Smooth muscle cell of the coronary artery (primary cell): ENCODE measurements at places on chromosomes 4 and X. TPM values are rescaled to one million over a fixed set of nuclear protein-coding genes. Genes with fewer than 3 reads are reported as not detected.

SATL1 gene
- total RNA-seq = not detected in 2 replicates

CXCL10 gene
- total RNA-seq = not detected in 2 replicates

CORIN gene
- total RNA-seq = 0.08 and 0.12 TPM in 2 replicates

NDST3 gene
- total RNA-seq = not detected in 2 replicates

ARAP2 gene
- 0.23 and 1.3 TPM in 2 replicates for total RNA-seq

CTBP1 gene
- 191 and 234 TPM in 2 replicates for total RNA-seq

PRKG2 gene
- total RNA-seq = 0.15 and 18.0 TPM in 2 replicates

MAP9 gene
- total RNA-seq = 2.1 and 5.7 TPM in 2 replicates

IQSEC2 gene
- total RNA-seq = 2.1 and 4.3 TPM in 2 replicates

SUPT20HL1 gene
- total RNA-seq = under 0.01 TPM in 1 of 2 replicates, not detected in the other

LRIT3 gene
- total RNA-seq = not detected in 2 replicates

NIPAL1 gene
- 7.1 TPM in 1 of 2 replicates, not detected in the other for total RNA-seq

ZAR1 gene
- total RNA-seq = not detected in 2 replicates

FREM3 gene
- total RNA-seq = 0.08 TPM in 1 of 2 replicates, not detected in the other

FGD1 gene
- 2.2 and 3.2 TPM in 2 replicates for total RNA-seq

TRIM2 gene
- 23.3 and 69.9 TPM in 2 replicates for total RNA-seq

CLCN3 gene
- total RNA-seq = 29.2 and 57.0 TPM in 2 replicates

MUC7 gene
- not detected in 2 replicates for total RNA-seq

REELD1 gene
- not detected in 2 replicates for total RNA-seq

CISD2 gene
- total RNA-seq = 40.4 and 46.8 TPM in 2 replicates

MAPK10 gene
- 10.2 and 12.3 TPM in 2 replicates for total RNA-seq

YY2 gene
- 1.1 and 1.3 TPM in 2 replicates for total RNA-seq

COL4A6 gene
- under 0.01 and 3.1 TPM in 2 replicates for total RNA-seq

RTL5 gene
- 0.83 and 3.3 TPM in 2 replicates for total RNA-seq

ZNF732 gene
- total RNA-seq = 0.30 TPM in 1 of 2 replicates, not detected in the other

NPY5R gene
- not detected in 2 replicates for total RNA-seq
